Activated CD4-positive, alpha-beta T cell treated with anti-CD3 and anti-CD28 coated beads, Interleukin-2, amount 50 U/mL, for 4 hours (primary cell): ENCODE measurements at places on chromosomes 4 and X.

- no peak for DNase-seq
Observed at GRCh38 chr4:10506077-10506476, 48.9 kb upstream of the ZNF518B start.

GRCh38 chr4:113434247-113434587 lies 327.3 kb downstream of the CAMK2D start:
- no peak for DNase-seq

- DNase-seq = no peak
Observed at GRCh38 chrX:31092476-31092875, 20.6 kb upstream of the FTHL17 start.

DNA sequence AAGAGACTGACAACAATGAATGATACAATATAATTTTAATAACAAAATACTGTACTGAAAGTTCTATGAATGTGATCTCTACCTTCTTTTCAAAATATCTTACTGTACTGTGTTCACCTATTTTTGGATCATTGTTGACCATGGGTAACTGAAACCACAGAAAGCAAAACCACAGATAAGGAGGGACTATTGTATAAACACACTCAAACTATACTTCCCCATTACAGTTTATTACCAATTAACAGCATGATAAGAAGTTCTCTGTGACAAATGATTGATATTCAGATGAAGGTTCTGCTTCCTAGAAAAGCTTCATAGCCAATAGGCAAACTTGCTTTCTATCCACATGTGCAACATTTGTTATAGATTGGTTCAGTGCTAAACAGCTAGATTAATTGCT lies 50.1 kb downstream of the GABRG1 start:
- DNase-seq = no peak

GRCh38 chrX:141314441-141314840 lies 72.1 kb upstream of the SPANXC start:
- DNase-seq = no peak

DNA sequence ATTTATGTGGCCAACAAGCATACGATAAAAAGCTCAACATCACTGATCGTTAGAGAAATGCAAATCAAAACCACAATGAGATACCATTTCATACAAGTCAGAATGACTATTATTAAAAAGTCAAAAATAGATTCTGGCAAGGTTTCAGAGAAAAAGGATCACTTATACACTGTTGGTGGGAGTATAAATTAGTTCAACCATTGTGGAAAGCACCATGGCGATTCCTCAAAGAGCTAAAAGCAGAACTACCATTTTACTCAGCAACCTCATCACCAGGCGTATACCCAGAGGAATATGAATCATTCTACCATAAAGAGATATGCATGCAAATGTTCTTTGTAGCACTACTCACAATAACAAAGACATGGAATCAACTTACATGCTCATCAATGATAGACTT lies 478.7 kb upstream of the GALNTL6 start:
- no peak for DNase-seq

DNA sequence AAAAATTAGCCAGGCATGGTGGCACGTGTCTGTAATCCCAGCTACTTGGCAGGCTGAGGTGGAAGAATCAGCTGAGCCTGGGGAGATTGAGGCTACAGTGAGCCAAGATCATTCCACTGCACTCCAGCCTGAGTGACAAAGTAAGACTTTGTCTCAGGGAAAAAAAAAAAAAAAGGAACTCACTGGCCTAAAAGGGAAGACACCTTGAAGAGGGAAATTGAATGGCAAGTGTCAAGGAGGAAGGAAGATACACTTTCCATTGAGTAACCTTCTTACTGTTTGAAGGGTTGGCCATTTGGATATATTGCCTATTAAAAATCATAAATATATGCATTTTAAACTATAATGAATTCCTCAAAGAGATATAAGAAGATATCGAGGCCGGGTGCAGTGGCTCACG lies 147.5 kb upstream of the FAM241A start:
- no peak for DNase-seq

DNA sequence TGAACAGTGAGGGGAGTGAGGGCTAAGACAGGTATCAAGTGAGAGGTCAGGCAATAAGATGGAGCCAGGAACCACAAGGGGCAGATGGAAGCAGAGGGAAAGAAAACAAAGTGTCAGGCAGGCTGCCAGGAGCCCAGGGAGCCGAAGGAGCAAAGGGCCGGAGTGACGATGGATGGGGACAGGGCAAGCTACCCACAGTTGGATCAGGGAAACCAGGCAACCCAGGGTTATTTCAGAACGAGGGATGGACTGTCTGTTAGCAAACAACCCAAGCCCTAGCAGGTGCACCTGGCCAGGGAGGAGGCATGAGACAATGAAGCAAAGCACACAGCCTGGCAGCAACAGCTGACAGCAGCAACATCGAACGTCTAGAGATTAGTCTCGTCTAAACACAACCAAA lies 39.2 kb downstream of the SEL1L3 start:
- no peak for DNase-seq

- DNase-seq = no peak
Observed at GRCh38 chr4:6321361-6321760, 51.7 kb downstream of the WFS1 start.

GRCh38 chrX:145178268-145178667 lies 69.0 kb upstream of the SPANXN1 start:
- no peak for DNase-seq

DNA sequence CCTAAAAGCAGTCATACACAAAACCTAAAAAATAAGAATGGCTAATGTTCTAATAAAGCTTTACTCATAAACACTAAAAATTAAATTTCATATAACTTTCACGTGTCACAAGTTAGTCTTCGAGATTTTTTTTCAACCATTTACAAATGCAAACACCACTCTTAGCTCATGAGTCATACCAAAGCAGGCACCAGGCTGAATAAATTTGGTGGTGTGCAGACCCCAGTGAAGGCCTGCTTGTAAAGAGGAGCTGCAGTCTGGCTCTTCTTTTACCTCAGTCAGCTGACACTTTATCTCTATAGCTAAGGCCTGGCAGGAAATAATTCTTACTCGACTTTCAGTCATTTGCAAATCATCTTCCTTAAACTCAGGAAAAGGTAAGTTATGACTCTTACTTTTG lies 37.4 kb downstream of the CLOCK start:
- no peak for DNase-seq

DNA sequence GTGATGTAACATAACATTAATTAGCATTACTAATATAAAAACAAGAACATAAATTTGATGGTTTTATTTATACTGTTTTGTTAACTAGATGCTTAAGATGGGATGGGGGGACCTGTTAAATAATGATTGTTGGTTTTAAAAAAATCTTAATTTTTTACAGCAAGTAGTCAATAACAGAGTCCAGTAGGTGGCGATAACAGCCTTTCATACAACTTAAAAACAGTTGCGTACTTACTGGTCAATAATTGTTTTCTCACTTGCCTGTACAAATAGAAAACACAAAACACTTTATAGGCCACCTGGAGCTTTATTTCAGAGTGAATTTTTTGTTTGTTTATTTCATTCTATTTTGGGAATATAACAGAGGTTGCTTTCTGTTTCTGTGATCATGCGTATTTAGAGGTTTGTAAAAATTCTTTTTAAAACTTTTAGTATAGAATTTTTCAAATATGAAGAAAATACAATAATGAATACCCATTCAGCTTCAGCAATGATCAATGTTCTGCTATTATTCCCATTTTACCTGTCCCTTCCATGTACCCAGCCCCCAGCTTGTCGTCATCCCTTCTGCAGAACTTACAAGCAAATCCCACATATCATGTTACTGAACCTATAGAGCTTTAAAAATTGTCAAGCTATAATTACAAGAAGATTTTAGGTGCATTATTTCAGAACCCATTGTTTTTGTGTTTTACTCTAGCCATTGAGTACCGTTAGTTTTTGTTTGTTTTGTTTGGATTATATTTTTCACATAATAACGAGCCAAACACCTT lies 97.1 kb downstream of the MRPL1 start:
- no peak for DNase-seq

- no peak for DNase-seq
Observed at GRCh38 chr4:70600977-70601376, 8.9 kb downstream of the AMBN start.

GRCh38 chr4:30939069-30939468 lies 218.9 kb downstream of the PCDH7 start:
- no peak for DNase-seq

DNA sequence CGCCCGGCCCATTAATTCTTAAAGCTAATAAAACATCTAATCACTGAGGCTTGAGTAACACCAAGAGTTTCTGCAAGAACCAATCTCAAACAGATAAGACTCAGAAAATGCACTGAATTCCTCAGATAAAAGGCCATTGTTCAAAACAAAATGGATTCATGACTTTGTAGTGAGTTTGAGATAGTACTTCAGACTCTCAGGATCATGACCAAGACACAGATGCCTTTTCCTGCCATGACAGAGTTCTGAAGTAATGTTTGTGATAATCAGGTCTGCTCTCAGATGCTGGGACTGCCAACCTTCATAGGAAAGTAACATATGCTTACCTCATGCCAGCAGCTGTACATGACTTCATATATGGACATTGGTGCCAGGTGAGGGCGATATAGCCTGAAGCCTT lies 54.6 kb downstream of the NIPAL1 start:
- DNase-seq = no peak

GRCh38 chr4:25863347-25863784 lies 578 bp upstream of the SEL1L3 start:
- no peak for DNase-seq

DNA sequence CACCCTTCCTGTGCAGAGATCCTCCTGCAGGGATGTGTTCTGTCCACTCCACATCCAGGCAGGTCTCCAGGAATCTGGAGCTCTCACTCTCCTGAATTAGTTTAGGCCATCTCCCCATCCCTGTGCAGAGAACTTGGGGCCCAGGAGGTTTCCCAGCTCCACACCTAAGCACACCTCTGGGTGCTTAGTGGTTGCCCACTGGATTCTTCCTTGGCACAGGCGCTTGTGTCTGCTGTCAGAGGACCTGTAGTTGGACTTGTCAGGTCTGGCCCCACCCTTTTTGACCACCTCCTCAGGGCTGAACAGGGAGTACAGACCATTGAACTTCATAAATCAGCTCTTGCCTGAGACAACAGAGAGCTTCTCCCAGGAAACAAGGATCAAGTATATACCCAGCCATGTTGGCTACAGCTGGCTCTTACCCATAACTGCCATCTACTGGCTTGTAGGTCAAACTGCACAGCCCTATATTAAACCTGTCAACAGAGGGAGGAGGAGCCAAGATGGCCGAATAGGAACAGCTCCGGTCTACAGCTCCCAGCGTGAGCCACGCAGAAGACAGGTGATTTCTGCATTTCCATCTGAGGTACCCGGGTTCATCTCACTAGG lies 275.5 kb downstream of the PPARGC1A start:
- DNase-seq = no peak

- DNase-seq = peak; percentile 10
Observed at GRCh38 chr4:153318696-153319320, 25.7 kb upstream of the MND1 start.

DNA sequence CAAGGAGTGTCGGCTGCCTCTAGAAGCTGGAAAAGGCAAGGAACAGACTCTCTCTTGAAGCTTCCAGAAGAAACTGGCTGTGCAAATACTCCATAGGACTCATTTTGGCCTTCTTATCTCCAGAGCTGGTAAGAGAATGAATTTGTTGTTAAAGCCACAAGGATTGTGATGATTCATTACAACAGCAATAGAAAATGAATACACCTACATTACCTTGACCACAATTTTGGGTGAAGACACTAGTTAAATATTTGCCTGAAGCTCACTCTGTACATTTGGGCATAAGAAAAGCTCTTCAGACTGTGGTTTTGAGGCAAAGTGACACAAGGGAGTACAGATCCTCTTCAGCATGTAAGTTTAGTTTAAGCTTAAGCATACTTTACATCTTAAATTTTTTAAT lies 134.5 kb upstream of the TLL1 start:
- no peak for DNase-seq

GRCh38 chrX:122641826-122642225 lies 542.3 kb upstream of the GRIA3 start:
- no peak for DNase-seq

GRCh38 chr4:156439576-156440200 lies 486.0 kb upstream of the CTSO start:
- no peak for DNase-seq

- DNase-seq = no peak
Observed at GRCh38 chr4:169252339-169253112, 18.2 kb downstream of the SH3RF1 start.

- DNase-seq = no peak
Observed at GRCh38 chr4:177008071-177008835, 215.5 kb upstream of the VEGFC start.

DNA sequence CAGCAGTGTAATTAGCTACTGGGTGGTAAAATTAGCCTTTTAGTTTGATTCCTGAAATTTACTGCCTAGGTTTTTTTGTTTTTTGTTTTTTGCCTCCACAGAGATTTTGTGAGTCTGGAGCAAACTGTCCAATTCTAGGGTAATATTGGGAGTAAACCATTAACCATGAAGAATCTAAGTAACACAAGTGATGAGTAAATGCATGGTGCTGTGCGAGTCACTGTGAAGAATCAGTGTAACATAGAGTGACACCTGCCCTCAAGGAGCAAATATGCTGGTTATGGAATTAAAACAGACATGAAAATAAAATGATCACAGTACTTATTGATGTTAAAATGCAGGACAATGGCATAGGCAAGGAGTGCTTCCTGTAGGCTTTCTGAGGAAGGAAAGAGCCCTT lies 60.1 kb downstream of the LRP2BP start:
- no peak for DNase-seq

DNA sequence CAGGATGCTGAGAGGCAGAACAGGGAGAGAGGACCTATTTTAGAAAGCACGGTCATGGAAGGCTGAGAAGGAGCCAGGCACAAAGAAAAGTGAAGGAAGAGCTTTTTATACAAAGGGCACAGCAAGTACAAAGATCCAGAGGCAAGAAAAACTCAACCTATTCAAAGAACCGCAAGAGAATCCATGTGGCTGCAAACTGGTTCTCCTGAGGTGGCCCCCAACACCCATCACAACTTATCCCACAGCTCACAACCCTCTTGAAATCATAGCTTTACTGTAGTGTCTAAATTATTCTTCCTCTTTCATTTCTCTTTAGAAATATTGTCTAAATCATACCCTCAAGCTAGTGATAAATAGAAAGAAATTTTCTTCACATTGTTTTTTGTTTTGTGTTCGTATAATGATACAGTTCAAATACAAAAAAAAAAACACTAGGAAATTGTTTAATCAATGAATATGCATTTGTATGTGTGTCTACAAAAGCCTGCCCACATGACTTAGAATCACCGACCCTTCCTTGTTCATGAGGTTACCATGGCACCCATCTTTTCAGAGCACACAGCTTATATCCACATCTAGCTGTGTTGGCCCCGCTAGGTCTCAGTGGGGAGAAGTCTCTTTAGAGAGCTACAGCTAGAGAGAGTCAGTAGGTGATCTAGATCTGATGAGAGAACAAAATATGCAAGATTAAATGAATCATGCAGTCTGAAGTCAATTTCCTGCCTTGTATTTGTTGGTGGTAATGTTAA lies 126.9 kb upstream of the DCLK2 start:
- DNase-seq = no peak
